ENCODE measurements at places on chromosomes 3 and 15. TPM values are rescaled to one million over a fixed set of nuclear protein-coding genes. Genes with fewer than 3 reads are reported as not detected.

- no peaks in the 10 kb centered on the region for H3K4me1 ChIP-seq
- no peak overlapping the region for H3K27ac ChIP-seq
- no peak overlapping the region for H3K4me3 ChIP-seq
These were observed 19.1 kb upstream of the APEH start for GRCh38 chr3:49654955-49655556.

RFTN1 gene
- total RNA-seq, result 26.4 TPM

GRCh38 chr3:31472479-31473390 lies 60.0 kb upstream of the STT3B start:
- DNase-seq, result no peak
- H3K4me3 ChIP-seq, result no peak overlapping the region
- H3K27me3 ChIP-seq, result no peaks in the 10 kb centered on the region
- no peaks in the 10 kb centered on the region for H3K36me3 ChIP-seq
- no peak overlapping the region for H3K27ac ChIP-seq

FES gene
- 17.9 TPM for total RNA-seq

DNA sequence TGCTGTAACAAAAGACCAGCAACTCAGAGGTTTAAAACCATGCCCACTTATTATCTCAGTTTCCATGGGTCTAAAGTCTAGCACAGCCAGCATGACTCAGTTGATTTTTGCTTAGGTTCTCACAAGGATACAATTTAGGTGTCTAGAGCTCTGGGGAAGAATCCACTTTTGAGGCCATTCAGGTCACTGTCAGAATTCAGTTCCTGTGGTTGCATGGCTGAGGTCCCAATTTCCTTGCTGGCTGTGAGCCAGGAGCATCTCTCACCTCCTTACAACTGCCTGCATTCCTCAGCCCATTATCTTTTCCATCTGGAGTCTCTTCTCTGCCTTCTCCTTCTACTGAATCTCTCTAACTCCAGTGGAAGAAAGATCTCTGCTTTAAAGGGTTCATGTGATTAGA lies 240.5 kb upstream of the CFAP20DC start:
- H3K36me3 ChIP-seq, result no peaks in the 10 kb centered on the region
- H3K27me3 ChIP-seq, result no peaks in the 10 kb centered on the region
- H3K4me3 ChIP-seq, result no peak overlapping the region

ZCWPW2 gene
- total RNA-seq, result 1.1 TPM

DNA sequence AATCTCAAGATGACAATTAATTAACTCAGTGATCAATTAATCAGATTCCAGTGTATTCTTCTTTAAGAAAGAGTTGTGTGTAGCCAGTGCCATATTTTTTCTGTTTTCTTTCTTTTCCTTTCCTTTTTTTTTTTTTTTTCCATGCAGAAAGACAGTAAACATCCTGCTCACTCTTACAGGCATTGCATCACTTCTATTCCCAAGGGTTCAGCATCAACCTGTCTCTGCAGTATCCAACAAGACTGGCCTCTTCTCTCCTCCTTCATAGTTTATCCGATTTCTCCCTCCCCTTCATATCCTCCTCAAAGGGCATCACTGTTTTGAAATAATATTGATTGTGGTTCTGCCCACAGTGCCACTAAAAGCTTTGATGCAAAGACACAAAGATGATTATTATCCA lies 17.0 kb upstream of the SLC9A9 start:
- no peaks in the 10 kb centered on the region for H3K4me1 ChIP-seq
- H3K27me3 ChIP-seq, result no peaks in the 10 kb centered on the region
- no peak overlapping the region for H3K27ac ChIP-seq

GRCh38 chr3:57158325-57158724 lies 6.8 kb downstream of the IL17RD start:
- no peaks in the 10 kb centered on the region for H3K36me3 ChIP-seq
- no peak overlapping the region for H3K27ac ChIP-seq
- peaks cover 6% of the 10 kb centered on the region for H3K4me1 ChIP-seq
- H3K4me3 ChIP-seq, result no peak overlapping the region

DNA sequence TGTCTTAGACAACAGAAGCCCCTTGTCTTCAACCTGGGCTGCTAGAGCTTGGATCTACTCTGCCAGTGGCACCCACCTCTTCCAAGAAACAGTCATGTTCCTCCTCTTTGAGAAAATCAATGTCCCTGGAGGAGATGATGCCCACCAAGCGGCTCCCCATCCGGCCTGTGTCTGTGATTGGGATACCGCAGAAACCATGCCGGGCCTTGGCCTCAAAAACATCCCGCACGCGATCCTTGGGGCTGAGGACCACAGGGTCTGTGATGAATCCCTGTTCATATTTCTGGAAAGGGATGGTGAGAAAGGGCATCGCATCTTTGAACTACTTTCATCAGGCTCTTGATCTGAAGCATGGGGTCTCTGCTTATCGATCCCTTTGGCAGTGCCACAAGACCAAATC lies 1.6 kb downstream of the IMPDH2 start:
- H3K27ac ChIP-seq, result no peak overlapping the region
- no peak for DNase-seq
- H3K36me3 ChIP-seq, result peaks cover 75% of the 10 kb centered on the region
- H3K4me1 ChIP-seq, result peaks cover 29% of the 10 kb centered on the region
- H3K4me3 ChIP-seq, result no peak overlapping the region
- no peaks in the 10 kb centered on the region for H3K27me3 ChIP-seq

IREB2 gene
- total RNA-seq, result 40.6 TPM

GRCh38 chr15:74263466-74263865 lies 27.3 kb downstream of the CCDC33 start:
- H3K27me3 ChIP-seq, result no peaks in the 10 kb centered on the region
- H3K4me1 ChIP-seq, result no peaks in the 10 kb centered on the region
- DNase-seq, result no peak
- H3K36me3 ChIP-seq, result no peaks in the 10 kb centered on the region
- H3K27ac ChIP-seq, result no peak overlapping the region
- no peak overlapping the region for H3K4me3 ChIP-seq

ARRDC4 gene
- 9.7 TPM for total RNA-seq

SAMD7 gene
- total RNA-seq, result not detected

DNA sequence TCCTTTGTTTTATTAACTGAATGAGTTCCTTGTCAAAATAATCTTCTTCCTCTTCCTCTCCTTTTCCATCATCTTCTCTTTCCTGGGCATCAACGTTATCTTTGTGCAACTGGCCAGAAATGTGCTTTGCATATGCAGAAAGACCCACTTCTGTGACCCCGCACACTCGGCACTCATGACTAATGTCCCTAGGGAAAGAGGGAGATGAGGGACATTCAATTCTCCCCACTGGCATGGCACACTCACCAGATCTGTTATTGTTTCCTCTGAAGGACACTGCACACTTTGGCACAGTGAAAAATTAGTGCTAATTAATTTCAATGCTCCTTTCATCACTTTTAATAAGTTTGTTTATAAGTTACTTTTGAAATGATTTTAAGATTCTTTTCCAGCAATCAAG lies 34.0 kb downstream of the ZNF106 start:
- no peaks in the 10 kb centered on the region for H3K27me3 ChIP-seq
- H3K36me3 ChIP-seq, result no peaks in the 10 kb centered on the region
- peak overlapping the region; percentile 43 for H3K4me3 ChIP-seq
- H3K27ac ChIP-seq, result peak overlapping the region; percentile 85
- peaks cover 37% of the 10 kb centered on the region for H3K4me1 ChIP-seq
- no peak for DNase-seq

GRCh38 chr3:112090887-112091586 lies 4.8 kb downstream of the C3orf52 start:
- no peaks in the 10 kb centered on the region for H3K36me3 ChIP-seq
- no peaks in the 10 kb centered on the region for H3K4me1 ChIP-seq
- no peaks in the 10 kb centered on the region for H3K27me3 ChIP-seq
- DNase-seq, result no peak
- no peak overlapping the region for H3K4me3 ChIP-seq
- H3K27ac ChIP-seq, result no peak overlapping the region

- no peak overlapping the region for H3K4me3 ChIP-seq
- peaks cover 8% of the 10 kb centered on the region for H3K4me1 ChIP-seq
- no peak overlapping the region for H3K27ac ChIP-seq
- no peaks in the 10 kb centered on the region for H3K36me3 ChIP-seq
These were observed 1.6 kb upstream of the LTF start for GRCh38 chr3:46466273-46466672.

DNA sequence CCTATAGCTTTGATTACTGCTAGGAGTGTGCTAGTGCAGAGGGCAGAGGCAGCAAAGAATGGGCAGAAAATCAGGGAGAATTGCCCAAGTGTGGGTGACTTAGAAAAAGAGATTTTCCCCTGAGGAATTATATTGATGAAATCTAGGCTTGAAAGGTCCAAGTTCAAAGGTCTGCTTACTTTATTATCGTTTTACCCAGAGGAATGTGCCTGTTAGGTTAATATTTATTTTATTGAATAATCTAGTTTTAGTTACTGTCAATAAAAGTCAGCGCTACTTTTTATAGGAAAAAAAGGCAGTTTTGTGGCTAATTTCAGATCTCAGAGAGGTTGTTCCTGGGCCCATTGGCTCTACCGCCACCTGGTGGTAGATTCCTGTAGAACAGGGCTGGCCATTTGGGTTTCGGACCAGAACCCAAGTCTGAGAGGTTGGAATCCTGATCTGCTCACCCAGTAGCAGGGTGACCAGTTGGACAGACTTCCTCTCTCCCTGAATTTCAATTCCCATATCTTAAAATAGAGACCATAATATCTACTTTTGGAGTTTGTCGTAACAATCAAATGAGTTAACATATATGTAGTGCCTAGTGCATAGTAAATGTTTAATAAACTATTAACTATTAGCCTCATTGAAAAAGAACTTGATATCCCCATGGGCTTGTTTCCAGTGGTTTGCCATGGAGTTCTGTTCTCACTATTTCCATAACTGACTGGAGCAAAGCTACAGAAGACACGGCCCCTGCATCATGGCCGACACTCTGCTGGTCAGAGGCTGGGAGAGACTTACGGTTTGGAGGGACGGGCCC lies 62.7 kb upstream of the ZNF148 start:
- H3K36me3 ChIP-seq, result no peaks in the 10 kb centered on the region
- no peak overlapping the region for H3K4me3 ChIP-seq
- no peaks in the 10 kb centered on the region for H3K27me3 ChIP-seq
- peak; percentile 33 for DNase-seq
- H3K4me1 ChIP-seq, result no peaks in the 10 kb centered on the region
- H3K27ac ChIP-seq, result no peak overlapping the region

IL17RB gene
- 0.09 TPM for total RNA-seq

DNA sequence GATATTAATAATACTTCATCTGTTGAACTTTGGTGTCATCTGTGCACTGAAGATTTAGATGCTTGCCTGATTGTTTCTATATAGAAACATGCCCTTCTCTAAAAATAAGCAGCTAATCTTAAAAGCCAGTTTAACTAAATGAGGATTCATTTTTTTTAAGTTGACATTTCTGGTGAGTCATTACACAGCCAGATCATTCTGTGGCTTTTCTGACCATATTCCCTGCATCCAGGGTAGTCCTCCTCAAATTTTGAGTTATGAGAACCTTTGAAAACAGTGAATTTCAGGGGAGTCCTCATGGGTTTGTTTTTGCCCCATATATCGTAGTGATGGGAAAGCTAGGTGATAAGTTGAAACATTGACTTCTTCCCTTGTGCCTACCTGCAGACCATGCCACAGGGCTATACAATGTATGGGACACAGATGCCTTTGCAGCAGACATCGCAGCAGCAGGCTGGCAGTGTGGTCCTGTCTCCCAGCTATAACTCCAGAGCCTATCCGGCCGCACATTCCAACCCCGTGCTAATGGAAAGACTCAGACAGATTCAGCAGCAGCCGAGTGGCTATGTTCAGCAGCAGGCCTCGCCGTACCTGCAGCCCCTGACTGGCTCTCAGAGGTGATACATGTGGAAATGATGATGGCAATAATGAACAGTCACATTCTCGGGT lies 26.5 kb upstream of the P2RY12 start:
- H3K36me3 ChIP-seq, result no peaks in the 10 kb centered on the region
- H3K27ac ChIP-seq, result no peak overlapping the region
- H3K27me3 ChIP-seq, result no peaks in the 10 kb centered on the region
- DNase-seq, result no peak
- H3K4me1 ChIP-seq, result no peaks in the 10 kb centered on the region

ZNF660 gene
- total RNA-seq, result 0.28 TPM
